ENCODE measurements at places on chromosomes 12 and 14.

DNA sequence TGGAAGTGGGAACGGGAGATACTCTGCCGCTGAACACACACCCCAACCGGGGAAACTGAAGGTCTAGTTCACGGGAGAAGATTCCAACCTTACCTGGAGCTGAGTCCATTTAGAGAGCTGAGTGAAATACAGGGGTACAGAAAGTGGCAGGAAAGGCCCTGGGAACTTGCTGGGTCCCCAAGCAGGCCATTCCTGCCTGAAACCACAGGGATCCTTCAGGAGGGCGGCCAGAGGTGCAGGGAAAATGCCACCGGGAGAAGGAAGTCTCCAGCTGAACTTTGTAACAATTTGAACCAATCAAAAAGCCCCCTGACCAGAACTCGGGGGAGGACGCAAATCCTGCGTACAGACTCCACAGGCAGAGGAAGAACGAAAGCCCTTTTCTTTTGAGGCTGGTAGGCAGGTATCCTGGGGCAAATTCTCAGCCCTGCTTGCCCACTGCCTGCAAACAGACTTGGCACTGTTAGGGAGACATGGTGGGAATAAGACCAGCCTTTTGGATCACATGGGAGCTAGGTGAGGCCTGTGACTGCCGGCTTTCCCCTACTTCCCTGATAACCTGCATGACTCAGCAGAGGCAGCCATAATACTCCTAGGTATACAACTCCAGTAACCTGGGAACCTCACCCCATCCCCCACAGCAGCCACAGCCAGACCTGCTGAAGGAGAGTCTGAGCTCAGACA, 170.9 kb downstream of the SEC23A start:
- DNase-seq, result no peak

GRCh38 chr12:30847259-30847658, 79.3 kb upstream of the TSPAN11 start:
- no peak for DNase-seq

GRCh38 chr14:102481371-102481770, 28.2 kb downstream of the ANKRD9 start:
- no peak for DNase-seq

DNA sequence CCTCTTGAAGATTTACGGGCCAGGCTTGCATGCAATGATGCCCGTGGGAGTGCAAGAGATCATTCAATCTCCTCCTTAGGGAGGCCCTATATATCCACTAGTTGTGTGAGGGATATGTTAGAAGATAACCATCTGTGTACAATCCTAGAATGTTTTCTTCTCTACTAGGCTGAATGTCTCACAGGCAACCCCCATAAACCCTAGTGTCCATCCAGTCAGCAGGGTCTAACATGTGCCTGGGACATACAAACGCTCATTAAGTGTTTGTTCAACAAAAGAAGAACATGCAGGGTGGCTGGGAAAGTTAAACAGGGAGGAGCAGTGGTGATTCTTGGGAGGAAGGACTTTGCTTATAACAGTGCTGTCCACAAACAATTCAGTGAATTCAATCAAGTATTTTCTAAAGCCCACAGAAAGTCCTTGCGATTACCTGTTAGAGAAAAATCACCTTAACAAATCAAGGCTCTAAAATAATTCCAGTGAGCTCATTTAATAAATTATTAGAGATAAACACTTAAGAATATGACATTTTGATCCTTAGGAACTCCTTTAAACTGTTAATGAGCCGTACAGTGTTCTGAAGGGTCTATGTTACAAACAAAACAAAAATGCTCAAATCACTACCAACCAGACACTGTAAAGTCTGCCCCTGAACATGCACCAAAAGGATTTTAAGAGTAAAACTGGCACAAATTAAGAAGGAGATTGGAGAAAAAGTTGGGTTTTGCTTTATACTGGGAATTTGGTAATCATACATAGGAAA, 96.6 kb upstream of the FERMT2 start:
- DNase-seq, result no peak

- no peak for DNase-seq
Measured at GRCh38 chr12:41277946-41278267, 89.8 kb downstream of the PDZRN4 start.

DNA sequence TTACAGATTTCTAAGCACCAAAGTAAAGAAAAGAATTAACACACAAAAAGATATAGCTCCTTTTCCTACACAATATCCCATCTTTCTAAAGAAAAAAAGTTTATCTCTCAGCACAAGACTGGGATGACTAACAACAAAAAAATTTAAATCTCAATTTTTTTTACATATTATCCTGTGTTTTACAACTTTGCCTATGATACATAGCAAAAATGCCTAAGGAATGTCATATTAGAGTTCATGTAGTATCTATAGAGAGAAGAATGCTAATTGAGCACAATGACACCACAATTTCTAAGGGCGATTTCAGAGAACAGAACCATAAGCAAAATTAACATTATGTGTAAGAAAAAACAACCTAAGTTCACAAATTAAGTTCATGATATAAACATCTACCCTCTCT, 16.3 kb downstream of the C2CD5 start:
- DNase-seq, result no peak
